ENCODE measurements at places on chromosomes 4 and X.

DNA sequence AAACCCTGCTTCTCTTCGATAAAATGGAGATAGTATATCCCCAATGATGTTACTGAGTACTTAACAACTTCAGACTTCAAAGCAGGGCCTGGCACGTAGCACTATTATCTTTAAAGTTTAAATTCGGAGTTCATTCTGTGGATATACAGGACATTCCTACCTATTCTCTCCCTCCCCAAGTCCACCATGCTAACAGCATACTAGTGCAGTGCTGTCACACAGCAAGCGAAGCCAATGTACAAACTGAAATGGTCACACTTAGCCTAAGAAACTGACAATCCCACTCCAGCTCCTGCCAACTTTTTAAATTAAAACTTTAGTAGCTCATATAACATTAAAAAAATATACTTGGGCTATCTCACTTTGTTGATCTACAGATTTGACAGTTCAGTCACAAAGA lies 1.2 kb upstream of the DNAJB14 start:
- DNase-seq = no peak

GRCh38 chrX:138745196-138745595 lies 33.7 kb upstream of the FGF13 start:
- DNase-seq = peak; percentile 62

DNA sequence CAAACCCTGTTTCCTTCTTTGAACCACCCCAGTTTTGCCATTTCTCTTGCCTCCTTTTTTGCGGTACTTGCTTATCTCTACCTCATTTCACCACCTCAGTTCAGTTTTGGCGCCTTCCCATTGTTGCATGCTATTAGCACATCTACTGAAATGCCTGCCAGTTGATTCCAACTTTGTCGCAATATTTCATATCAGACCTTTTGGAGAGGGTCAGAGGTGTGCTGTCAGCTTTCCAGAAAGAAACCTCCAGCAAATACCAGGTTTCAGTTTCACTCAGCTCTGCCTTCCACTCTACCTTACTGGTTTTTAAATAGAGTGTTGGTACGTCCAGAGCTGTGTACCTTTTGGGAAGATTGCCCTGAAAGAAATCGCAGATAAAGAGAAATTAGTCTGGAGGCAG lies 91.9 kb upstream of the CPEB2 start:
- DNase-seq = no peak

GRCh38 chr4:120009731-120010130 lies 56.9 kb downstream of the MAD2L1 start:
- peak; percentile 87 for DNase-seq

- DNase-seq = no peak
Measured at GRCh38 chrX:623268-623598, 7.4 kb upstream of the SHOX start.

DNA sequence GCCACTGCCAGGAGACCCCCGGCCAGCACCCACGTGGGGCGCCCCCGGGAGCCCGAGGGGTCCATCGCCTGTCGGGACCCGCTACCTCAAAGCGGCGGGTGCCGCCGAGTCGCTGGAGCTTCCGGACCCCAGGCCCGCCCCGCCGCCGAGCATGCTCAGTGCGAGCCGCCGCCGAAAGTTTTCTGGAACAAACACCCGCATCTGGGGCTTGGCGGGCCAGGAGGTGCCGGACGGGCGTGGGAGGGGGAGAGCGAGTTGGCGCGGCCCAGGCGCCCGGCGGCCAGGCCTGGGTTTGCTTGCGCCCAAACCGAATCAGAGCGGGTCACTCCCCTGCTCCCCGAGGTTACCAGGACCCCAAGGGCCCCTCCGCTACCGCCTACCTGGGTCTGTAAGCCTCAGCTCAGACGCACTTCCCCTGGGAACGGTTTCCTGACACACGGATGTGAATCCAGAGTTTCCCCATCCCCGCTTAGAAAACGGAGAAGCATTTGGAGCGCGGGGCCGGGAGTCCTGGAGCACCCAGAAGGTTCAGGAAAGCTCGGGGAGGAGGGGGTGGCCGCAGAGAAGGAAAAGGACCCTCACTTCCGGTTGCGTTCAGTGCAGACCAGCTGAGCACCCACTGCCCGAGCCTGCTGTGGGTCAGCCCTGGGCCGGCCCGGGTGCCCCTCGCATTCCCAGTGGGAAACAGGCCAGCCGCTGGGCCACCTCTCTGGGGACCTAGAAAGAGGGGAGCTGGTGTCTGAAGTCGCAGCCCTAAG lies at the start of gene EVC2:
EVC2 (minus strand) TSS at position 111 of the 758 bp plus-strand sequence; CDS start at position 65, 46 bp downstream.
- DNase-seq = peak; percentile 62

DNA sequence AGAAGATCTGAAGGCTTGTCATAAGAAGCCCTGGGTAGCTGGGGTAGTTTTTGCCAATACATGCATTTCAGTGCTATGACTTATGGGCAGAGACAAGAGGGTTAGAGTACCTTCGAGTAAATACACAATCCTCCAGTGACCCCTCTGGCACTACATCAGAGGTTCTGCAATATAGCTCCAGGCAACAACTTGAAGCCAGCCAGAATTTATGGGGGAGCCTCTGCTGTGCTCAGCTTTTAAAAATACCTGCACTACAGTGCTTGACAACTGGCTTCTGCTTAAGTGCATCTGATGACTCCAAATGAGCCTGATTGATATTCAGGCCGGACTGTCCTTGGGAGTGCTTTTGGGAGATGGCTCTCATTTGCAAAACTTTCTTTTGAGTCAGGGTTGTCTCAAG lies 44.9 kb upstream of the SMAD1 start:
- DNase-seq = no peak

GRCh38 chr4:185567381-185568376 lies 32.4 kb upstream of the PDLIM3 start:
- DNase-seq = peak; percentile 74

- DNase-seq = no peak
Measured at GRCh38 chr4:2835978-2836377, 7.7 kb upstream of the ADD1 start.

GRCh38 chrX:110201799-110202198 lies 116.1 kb downstream of the AMMECR1 start:
- DNase-seq = peak; percentile 44

DNA sequence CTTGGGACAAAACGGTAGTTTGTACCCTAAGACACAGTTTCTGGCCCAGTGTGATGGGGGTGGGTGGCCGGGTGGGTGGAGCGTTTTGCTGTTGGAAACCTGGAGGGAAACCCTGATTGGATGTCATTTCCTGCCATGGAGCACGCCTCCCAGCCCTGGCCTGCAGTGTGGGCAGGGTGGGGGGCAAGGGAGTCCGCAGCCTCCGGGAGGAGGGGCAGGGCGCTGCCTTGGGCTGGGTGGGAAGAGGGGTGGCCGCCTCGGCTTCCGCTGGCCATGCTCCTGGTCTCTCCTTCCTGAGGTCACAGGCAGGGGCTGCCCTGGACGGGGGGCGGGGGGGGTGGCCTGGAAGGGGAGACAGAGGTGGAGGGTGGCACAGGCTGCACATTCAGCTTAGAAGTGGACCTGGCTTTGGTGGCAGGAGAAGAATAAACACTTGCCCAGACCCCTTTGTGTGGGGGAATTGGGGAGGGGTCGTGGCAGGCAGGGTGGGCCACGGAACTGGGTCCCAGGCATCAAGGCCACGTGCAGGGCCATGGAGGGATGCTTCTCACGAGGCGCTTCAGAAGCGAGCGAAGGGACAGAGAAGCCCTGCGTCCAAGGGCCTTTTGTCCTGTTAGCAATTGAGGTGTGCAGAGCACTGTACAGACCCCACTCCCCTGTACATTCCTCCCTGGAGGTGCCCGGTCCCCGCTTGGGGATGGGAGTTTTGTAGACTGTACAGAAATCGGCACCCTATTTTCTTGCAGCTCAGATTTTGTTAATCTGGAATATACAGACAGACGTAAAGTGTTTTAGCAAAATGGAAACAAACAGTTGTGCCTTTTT lies 6.2 kb downstream of the NAT8L start:
- DNase-seq = no peak

- no peak for DNase-seq
Measured at GRCh38 chrX:23509256-23509655, 158.0 kb upstream of the PRDX4 start.

GRCh38 chr4:85879518-85879917 lies 404.6 kb downstream of the ARHGAP24 start:
- DNase-seq = no peak

DNA sequence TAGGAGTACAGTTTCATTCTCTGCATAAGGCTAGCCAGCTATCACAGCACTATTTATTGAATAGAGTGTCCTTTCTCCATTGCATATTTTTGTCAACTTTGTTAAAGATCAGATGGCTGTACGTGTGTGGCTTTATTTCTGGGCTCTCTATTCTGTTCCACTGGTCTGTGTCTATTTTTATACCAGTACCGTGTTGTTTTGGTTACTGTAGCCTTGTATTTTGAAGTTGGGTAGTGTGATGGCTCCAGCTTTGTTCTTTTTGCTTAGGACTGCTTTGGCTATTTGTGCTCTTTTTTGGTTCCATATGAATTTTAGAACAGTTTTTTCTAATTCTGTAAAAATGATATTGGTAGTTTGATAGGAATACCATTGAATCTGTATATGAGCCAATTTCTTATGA lies 182.1 kb upstream of the DIAPH2 start:
- no peak for DNase-seq

GRCh38 chrX:47297874-47298273 lies 65.1 kb downstream of the USP11 start:
- no peak for DNase-seq

- DNase-seq = peak; percentile 73
Measured at GRCh38 chr4:3062471-3062870, 11.9 kb downstream of the HTT-AS start.

DNA sequence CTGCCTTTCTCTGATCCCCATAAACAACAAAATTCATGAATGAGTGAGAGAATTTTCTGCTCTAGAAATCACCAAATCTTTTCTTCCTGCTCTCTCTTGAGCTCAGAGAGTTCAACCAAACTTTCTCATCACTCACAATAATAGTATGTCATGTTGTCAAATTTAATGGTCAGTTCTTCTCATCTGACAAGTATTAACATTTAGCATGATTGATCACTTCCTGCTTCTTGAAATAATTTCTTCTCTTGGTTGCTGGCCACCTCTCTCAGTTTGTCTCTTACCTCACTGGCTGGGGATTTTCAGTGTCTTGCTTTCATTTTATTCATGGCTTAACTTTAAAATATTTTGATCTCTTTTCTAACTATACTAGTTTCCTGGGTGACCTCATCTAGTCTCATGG lies 25.5 kb upstream of the FGF5 start:
- peak; percentile 34 for DNase-seq

DNA sequence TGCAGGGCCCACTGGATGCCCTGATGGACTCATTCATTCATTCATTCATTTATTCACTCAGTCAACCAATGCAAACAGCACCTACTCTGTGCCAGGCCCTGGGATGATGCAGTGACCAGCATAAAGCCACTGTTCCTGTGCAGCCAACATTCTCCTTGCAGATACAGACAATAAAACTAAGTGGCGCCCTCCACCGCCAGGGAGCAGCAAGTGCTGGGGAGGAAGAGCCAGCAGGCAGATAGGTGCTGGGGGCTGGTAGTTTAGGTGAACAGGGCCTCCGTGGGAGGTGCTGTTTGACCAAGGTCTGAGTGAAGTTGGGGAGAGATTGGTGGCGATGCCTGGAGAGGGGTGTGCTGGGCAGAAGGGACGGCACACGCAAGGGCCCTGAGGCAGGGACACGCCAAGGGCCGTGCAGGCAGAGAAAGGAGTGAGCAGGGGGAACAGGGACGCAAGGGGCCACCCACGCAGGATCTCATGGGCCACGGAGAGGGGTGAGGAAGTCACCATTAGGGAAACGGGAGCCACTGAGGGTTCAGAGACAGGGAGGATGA lies 65.5 kb downstream of the WFS1 start:
- no peak for DNase-seq

DNA sequence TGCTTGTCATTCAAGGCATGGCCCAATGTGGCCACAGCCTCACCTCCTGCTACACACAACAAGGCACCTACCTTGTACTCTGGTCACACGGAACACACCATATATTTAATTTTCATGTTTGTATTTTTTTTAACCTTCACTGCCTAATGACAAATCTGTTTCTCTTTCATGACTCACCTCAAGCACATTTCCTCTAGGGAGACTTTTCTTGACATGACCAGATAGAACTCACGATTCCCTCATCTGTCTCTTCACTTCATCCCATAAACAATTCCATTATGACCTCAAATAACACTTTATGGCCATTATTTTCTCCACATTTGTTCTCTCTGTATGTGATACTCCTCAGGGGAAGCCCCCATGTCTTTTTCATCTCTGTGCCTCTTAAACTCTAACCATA lies 11.1 kb downstream of the DRP2 start:
- peak; percentile 80 for DNase-seq

DNA sequence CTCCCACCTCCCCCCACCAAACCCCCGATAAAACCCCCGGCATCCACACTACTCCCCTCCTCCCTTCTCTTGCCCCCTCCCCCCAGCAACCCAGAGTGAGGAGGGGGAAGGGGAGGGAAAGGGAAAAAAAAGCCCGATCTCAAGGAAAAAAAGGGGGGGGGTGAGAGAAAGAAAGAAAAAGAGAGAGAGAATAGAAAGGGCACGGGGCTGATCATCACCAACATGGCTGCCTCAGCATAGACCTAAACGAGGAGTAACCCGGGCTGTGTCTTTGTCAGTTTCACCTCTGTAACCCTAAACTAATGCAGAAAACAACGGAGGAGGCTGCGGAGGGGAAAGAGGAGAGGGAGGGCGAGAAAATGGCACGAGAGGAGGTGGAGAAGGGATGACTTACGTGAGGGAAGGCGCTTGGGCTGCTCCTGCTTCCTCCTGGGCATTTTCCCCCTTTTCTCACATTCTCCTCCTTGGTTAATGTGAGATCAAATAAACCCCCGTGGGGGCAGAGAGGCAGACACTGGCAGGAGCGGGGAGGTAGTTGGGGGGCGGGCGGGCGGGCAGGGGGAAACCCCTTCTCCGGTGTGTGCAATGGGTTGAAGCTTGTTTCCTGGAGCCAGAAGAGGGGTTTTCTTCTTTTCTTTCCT lies 532 bp downstream of the ZNF827 start:
- peak; percentile 38 for DNase-seq

GRCh38 chrX:143002206-143002605 lies 23.5 kb upstream of the SPANXN4 start:
- no peak for DNase-seq

GRCh38 chrX:47413179-47413594 lies 42.8 kb downstream of the ZNF157 start:
- no peak for DNase-seq

DNA sequence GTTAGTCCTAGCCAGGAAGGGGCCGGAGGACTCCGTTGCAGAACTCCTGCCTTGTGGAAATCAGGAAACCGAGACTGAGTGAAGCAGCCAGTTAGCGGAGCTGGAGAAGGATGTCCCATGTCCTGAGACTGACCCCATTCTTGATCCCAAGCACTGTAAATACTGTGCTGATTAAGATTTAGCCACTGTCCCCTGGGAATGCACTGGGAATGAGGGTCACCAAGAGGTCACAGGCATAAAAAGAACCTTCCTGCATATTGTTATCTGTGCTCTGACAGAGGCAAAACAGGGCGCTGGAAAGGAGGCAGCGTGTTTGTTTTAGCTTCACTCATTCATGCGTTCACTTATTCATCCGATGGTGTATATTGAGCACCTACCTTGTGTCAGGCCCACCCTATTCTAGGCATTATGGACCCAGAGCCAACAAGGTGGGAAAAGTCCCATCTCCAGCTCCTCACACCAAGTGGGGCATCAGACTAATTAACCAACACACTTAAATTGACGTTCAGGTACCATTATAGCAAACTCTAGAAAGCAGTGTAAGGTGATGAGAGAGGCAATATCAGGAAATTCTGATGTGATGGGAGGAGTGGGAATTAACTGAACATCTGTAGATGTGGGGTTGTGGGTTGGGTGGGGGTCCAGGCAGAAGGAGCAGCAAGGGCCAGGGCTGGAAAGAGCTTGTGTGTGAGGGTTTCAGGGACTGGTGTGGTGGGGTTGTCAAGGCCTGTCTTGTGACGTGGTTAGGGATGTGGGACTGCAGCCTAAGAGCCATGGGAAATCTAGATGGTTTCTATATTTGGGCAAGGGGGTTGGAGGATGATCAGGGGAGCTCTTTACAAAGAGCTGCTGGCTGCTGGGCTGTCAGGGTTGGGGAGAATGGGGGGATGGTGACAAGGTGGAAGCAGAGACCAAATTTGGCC lies 10.6 kb upstream of the SLC2A9 start:
- no peak for DNase-seq

Measured in fibroblast of mammary gland (primary cell).